Right ventricle myocardium inferior (tissue), 1 donor: ENCODE measurements at places on chromosomes 7 and 10.

DNA sequence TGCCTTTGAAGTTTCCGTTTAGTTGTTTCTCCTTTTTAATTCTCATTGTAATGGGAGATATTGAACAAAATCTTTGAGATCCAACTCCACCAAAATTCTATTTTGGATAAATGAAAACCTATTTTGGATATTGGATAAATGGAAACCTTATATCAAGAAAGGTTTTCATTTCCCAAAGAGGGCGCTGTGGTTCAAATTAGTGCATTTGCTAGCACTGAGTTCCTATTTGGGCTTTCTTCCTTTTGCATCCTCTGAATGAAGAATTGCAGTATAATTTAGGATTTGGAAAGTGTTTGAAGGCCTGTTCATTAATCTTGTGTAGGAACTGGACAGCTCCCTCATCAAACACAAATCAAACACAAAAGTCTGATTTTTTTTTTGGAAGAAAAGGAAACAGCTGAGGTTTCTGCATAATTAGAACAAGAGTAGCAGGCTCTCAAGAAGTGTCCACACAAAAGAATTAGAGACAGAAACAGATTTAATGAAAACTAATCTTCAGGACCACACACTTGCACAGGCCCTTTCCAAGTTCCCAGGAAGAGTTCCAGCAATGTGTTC is 80.8 kb upstream of the KLF14 start:
- no peak for DNase-seq

- no peak for DNase-seq
These were observed 1.8 kb downstream of the KCNIP2 start for GRCh38 chr10:101841826-101842225.

DNA sequence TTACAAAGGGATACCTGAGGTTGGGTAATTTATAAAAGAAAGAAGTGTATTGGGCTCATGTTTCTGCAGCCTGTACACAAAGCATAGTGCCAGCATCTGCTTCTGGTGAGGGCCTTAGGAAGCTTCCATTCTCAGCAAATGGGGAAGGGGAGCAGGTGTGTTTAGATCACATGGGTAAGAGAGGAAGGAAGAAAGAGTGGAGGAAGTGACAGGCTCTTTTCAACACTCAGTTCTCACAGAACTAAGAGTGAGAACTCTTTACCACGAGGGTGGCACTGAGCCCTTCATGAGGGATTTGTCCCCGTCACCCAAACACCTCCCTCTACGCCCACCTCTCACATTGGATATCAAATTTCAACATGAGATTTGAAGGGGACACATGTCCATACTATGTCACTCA is 506 bp upstream of the FAM170B start:
- DNase-seq = no peak

DNA sequence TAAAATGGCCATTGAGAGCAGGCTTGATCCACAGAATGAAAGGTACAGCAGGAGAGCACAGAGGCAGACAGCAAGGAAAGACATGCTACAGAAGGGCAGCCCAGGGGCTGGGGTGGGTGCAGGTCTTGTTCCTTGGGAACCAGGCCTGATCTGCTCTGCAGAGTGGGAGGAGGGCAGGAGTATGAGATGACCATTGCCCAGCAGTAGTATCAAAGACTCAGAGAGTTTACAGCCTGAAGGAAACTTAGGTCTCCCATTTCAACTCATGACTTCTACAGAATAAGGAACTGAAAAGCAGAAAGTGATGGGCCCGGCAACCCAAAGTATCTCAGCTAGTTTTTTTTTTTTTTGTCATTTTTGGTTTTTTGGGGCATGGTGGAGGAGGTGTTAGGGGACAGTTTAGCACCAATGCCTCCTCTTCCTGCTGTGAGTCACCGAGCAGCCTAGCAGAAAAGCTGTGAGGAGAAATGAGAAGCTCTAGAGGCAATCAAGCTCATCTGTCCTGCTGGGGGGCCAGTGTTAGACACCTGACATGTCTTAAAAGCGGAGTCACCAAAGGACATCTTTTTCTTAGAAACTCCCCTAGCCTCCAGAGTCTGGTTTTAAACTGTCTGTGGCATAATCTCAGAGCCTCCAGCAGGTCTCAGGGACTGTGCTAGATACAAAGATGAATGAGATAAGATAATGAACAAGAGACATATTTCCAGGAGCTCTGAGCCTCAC is 34.3 kb upstream of the HERPUD2 start:
- DNase-seq = no peak

- DNase-seq = no peak
These were observed 133.4 kb upstream of the LRRTM3 start for GRCh38 chr10:66792441-66792840.

GRCh38 chr10:53403688-53404087 is 631.1 kb upstream of the MBL2 start:
- peak; percentile 89 for DNase-seq

GRCh38 chr10:4249841-4250586 is 465.0 kb upstream of the KLF6 start:
- no peak for DNase-seq

DNA sequence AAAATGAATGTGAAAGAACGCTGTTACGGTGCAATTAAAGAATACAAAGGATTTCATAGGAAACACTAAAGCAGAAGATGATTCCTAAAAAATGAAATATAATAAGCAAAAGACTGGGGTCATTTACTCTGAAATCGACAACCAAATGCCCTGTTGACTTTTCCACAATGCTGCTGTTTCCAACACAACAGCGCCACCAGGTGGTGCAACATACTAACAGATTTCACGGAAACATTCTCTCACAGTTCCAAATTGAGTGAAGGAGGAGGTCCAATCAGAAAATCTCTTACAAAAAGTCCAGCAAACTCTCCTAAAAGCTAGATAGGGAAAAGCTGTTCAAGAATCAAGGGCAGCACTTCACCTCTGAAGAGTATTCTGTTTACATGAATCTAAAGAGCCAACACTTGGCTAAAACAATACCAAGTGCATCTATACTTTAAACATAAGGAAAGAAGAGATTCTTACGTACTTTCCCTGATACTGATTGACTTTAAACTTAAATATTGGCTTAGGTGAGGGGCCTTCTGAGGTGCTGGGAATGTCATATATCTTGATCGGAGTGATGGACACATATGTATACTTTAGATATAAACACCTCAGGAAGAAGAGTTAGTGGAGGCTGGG is 55.9 kb downstream of the UPF2 start:
- peak; percentile 82 for DNase-seq

DNA sequence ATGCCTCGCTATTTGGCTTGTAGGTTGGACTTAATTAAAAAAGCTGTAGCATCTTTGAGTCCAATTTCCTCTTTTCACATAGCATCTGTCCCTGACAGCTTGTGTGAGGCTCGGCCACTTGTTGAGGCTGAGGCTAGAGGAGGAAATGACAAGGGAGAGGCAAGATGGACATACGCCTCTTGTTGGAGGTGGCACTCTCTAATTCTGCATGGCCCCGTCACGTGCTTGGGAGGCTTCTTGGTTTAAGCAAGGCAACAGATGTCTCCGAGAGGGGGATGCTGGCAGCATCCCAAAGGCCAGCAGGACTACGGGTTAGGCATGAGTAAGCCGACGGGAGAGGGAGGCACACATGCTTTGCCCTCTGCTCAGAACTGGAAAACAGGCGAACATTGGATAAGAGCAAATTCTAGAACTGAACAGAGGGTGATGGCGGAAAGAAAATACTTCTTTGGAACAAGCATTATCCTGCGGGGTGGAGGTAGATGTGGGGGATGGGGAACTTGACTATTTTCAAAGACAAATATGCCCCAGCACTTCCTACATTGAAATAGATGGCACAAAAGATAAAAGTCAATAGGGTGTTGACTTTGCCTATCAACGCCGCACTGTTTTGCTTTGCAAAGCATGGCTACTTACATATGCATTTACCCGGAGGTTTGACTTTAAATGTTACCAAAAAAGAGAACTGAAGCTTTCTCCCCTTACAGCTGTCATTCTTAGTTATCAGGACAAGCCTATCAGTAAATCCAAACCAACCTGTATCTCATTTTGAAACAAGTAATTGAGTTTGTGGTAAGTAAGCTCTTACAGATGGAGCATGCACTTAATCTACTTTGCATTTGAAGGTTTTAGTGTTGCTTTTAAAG is 94.8 kb downstream of the CHN2 start:
- no peak for DNase-seq

GRCh38 chr7:49527182-49527581 is 246.3 kb upstream of the VWC2 start:
- no peak for DNase-seq

DNA sequence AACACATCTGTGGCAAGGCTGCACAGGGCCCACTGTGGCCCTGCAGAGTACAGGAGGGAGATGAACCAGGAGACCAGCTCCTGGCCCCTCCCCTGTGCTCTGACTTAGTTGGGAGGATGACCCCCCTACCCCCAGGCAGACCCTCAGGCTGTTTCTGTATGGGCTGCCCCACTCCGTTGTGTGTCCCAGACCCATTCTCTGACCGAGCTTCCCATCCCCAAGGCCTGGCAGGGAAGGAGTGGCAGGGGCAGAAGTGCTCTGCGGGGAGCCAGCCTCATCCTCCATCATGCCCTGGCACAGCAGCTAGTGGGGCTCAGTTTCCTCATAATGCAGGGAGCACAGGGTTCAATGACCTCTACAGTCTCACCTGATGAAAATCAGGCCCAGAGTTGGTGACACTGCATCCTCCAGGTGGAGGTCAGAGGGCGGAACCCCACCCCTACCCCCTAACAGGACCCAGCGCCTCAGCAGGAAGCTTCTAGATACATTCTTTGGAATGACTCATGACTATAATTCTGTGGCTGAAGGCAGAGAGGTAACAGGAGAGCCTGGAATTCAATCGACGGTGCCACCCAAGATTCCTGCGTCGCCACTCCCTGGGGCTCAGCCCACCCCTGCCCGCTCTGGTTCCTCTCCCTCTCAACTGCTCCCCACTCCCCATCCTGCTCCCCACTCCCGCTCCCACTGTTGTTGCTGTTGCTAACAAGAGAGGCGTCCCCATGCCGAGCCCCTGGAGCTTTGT is 18.2 kb downstream of the PODXL start:
- no peak for DNase-seq
